Fibroblast of the conjunctiva (primary cell): ENCODE measurements at places on chromosomes 4 and X.

GRCh38 chr4:41622787-41623186, 84.8 kb downstream of the LIMCH1 start:
- no peak for DNase-seq

DNA sequence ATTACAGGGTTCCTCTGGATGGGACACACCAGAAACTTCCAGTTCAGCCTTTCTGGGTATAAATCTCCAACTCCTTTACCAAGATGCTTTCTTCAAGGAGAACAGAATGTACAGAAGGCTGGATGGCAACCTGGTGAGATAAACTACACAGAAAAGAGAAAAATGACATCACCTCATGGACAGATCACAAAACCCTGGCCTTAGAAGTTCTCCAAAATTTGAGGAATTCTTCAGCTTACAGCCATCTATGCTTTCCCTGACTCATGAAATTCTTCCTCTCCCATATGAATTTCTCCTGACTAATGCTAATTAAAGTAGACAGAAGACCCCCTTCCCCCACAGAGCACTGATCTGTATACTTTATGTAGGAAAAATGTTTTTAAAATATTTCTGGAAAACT, 345.4 kb downstream of the STIM2 start:
- no peak for DNase-seq

- no peak for DNase-seq
Measured at GRCh38 chr4:35734381-35735098, 509.8 kb downstream of the ARAP2 start.

DNA sequence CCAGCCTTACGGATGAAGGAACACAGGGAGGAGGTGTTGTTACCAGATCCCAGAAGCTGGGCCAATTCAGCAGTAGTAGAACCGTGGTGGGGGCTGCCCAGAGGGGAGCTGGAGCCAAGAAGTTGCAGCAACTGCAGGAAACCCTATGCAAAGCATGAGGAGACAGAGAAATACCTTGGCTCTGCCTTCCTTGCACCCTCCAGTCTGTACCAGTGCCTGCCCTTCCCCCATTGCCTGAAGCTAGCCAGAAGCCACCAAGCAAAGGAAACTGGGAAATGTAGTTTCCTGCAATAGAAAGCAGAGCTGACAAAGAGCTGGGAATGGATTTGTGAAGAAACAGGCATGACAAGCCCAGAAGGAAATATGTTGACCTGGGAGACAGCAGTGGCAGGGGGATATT, 108.7 kb upstream of the FUNDC1 start:
- no peak for DNase-seq
